Calu3 (cell line): ENCODE measurements at places on chromosomes 3 and 15.

GRCh38 chr15:69606921-69607500 lies 154.4 kb downstream of the RPLP1 start:
- no peak for DNase-seq

DNA sequence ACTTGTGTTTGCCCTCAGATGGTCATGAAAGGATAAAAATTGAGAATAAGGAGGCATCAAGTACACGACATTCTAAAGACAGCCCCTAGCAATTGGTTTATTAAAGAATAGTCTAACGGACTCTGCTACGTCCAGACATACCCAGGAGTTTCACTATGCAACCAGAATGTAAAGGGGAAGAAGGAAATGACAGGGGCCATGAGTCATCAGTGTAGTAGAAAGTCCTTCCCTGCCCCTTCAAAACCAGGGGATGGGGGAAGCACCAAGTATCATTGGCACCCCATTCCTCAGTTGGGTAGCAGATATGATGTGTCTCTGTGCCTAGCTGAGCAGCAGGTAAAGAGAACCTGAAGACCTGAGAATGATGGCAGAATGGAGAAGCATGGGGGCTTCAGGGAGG lies 367.4 kb downstream of the IL20RB start:
- no peak for DNase-seq

- DNase-seq, result peak; percentile 11
Measured at GRCh38 chr15:57085267-57085666, 166.8 kb downstream of the TCF12 start.

- no peak for DNase-seq
Measured at GRCh38 chr3:187292631-187293515, 1.3 kb upstream of the MASP1 start.

DNA sequence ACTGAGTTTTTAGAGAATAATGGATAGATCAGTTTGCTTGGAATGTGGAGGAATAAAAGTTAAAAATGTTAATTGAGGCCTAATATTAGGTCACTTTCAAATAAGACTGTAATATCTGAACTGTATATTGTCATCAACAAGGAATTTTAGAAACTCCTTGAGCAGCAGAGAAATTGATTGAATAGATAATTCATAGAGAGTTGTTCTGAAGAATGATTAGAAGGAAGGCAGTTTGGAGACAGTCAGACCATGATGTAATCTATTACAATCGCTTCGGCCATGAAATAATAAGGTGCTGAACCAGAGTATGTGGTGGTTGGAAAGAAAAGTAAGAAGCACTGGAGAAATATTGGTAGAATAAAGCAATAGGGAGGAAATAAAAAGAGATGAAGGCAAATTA lies 15.7 kb downstream of the ECT2 start:
- no peak for DNase-seq

DNA sequence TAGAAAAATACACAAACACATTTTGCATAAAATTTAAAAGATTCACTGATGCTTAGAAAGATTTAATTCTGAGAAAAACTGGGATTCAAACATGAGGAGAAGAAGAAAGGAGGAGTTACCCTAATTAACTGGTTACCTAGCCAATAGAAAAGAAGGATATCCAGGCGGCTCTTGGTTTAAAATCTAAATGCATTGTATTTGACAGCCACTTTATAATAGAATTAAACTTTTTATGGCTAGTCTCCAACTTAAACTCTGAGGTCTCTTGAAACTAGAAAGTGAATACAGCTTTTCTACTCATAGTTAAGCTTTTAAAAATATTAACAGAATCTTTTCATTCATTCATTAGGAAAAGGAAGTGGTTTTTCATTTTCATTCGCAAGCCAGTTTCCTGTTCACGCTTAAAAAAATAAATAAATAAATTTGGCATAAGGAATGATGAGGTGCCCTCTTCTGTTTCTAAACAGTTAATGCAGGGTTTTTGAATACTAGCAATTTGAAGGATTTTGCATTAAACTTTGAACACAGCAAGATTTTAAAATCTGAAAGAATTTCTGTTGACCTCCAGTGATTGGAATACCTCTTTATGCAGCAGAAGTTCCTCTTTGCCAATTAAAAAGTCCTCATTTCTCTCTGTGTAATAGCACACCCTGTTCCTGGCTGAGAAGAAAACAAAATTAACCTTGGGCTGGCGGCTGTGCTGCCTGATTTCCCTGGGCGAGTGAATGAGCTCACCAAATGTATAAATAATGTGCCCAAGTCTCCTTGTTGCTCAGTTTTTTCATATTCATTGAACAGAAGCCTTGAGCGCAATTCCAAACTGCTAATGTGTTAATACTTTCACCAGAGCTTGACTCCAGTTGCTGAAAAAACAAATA lies 105.1 kb downstream of the ZMAT3 start:
- no peak for DNase-seq

- DNase-seq, result no peak
Measured at GRCh38 chr3:148026009-148026588, 616.9 kb downstream of the ZIC1 start.

DNA sequence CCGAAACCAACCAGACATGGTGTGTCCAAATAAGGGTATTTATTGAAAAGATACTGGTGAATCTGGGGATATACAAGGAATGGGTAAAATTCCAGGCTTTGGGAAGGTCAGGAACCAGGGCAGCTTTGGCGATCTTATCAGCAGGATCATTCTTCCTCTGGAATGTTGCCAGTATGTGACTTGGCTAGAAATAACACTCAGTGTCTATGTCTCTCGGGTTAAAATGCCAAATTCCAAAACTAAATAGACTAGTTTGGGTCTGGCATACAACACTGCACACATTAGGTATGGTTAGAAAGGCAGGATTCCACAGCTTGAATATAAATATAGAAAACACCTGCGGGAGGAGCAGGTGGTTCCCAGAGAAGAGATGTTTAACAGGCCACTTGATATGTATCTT lies 220.2 kb upstream of the CD96 start:
- no peak for DNase-seq

DNA sequence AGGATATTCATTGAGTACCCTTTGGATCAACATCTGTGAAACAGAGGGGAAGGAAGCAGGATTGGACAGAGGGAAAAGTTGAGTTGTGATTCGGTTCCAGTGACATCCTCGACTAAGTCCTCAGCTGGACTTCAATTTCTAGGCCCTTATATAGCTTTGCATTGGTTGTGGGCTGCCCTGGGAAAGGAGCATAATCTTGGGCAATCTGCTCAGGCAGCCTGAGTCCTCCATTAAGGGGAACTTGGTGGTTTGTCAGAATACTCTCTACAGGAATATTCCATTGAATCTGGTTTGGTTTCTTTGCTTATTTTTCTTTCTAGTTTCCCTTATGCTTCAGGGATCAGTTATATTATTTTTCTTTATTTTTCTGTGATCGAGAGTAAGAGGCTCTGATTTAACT lies 94.1 kb downstream of the TCF12 start:
- DNase-seq, result no peak

DNA sequence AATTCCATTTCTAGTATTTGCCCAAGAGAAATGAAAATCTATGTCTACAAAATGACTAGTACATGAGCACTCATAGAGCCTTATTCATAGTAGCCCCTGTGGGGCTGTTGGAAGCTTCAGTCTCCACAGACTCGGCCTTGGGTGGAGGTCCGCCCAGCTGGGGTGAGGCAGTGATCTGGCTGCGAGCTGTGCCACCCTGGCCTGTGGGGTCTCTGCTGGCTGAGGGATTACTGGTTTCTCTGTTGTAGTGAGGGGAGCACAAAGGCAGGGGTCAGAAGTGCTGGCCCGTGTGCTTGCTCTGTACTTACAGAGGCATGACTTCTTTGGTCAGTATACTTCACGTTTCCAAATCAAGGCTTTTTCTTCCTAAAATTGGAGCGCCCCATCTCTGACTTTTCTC lies 158.2 kb downstream of the CHDH start:
- no peak for DNase-seq

DNA sequence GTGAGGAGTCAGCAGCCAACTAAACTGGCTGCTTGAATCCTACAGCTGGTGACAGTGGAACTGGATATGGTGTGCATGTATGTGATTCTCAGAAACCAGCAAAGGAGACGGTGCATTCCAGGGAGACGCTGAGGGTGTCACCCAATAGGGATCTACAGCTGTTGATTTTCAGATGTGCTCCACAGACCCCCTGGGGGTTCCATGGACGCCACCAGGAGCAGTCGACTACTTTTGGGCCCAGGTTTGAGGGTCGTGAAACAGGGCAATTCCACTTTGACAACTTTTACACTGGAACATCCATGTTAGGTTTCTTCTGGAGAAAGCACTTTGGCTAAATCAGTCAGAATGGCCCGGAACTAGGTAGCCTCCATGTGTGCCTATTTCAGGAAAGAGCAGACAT lies 71.5 kb upstream of the MEX3B start:
- DNase-seq, result no peak

DNA sequence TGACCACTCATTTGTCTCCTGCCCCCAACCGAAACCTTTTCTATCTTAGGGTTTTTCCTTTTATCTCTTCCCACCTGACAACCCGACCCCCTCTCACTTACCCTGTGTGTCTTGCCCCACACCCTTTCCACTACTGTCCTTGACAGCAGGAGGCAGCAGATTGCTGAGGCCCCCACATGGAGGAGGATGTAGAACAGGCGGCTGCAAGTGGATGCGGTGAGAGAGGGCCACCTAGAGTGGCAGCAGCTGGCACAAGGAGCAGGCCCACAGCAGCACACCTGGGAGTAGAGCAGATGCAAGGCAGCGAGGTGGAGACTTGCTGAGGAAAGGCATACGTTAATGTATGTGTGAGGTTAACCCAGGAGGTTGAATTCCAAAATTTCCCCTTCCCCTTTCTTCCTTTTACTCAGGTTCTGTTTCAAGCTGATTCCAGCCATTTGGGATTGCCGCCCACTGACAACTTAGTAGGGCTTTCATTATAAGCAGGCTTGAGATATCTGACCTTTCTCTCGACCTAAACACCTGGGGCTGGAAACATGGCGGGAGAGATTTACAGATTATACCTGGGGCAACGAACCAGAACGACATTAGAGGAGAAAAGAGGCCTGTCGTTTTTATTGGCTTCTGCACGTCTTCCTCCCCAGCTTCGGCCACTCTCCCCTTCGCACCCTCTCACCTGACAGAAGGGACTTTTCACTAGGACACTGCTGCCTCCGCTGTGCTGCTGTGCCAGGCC lies 643 bp downstream of the SERINC4 start:
- no peak for DNase-seq

DNA sequence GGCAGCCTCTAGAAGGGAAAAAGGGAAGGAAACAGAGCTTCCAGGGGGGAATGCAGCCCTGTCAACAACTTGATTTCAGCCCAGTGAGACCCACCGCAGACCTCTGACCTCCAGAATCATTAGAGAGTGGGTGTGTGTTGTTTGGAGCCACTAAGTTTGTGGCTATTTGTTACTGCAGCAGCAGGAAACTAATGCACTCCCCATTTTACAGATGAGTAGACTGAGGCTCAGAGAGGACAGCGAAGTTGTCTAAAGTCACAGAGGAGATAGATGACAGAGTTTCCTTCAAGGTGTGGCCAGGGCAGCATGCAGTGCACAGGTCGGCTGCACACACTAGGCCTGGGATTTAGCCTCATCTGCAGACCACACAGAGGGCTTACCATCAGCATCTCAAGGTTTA lies 81.8 kb upstream of the ALDH1L1 start:
- no peak for DNase-seq

DNA sequence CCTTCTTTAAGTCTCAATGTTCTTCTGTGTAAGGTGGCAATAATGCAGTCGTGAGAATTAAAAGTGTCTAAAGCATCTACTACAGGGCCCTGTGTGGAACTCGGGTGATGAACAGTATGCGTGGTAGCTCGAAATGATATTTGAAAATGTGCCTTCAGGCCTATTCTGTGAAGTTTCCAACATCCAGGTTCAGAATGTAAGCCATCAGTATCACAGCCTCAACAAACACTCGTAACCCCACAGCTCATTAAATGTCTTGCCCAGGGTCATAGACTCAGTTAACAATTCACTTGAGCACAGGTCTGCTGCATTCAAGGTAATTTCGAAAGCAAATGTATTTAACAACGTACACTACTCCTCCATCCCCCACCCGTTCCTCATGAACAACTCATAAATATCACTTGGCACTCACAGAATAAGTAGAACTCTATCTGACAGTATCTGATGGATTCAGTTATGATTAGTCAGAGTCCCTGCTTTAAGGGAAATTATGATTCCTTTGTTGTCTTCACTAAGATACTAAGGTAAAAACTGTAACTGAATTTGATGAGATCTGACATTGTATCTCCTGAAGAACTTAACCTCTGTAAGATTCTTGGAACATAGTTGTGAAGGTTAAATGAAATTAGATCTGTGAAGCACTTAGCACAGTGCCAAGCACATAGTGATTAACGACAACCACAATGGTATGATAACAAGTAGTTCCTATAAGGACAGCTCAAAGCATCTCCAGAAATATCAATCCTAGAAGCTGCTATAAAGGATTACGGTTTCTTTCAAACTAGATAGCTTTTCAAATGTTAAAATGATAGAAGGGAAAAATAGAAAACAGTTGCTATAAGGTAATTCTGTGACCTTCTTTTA lies 642.3 kb downstream of the TBL1XR1 start:
- no peak for DNase-seq

- DNase-seq, result no peak
Measured at GRCh38 chr3:193884027-193884426, 251.9 kb upstream of the HES1 start.

GRCh38 chr3:41208507-41209220 lies 9.4 kb downstream of the CTNNB1 start:
- no peak for DNase-seq

- no peak for DNase-seq
Measured at GRCh38 chr3:65787340-65787739, 251.4 kb downstream of the MAGI1 start.

DNA sequence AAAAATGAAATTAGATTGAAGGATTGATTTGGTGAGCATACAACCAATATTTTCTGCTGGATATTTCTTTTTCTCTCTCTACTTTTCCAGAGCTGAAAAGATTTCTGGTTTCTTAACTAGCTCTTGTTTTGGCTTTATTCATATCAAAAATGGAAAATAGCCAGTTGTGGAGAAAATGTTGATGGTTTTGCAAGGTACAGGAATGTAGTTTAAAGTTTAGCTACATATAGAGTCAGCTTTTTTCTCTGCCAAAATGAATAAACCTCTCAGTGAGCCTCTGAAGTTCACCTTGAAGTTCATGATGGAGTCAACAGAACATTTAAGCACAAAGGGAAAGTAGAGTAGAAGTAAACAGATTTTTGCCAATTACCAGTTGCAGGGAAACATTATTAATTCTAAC lies 720.5 kb upstream of the ALCAM start:
- no peak for DNase-seq

GRCh38 chr15:99476413-99477222 lies 89.2 kb upstream of the MEF2A start:
- peak; percentile 46 for DNase-seq

- DNase-seq, result no peak
Measured at GRCh38 chr3:105399611-105400010, 32.9 kb downstream of the ALCAM start.

- peak; percentile 68 for DNase-seq
Measured at GRCh38 chr3:168094877-168095610, 680 bp downstream of the GOLIM4 start.
